ENCODE measurements at places on chromosomes 13 and 19.

GRCh38 chr13:32252812-32253438 lies 62.2 kb downstream of the ZAR1L start:
- DNase-seq: no peak

- DNase-seq: peak; percentile 67
Observed at GRCh38 chr19:1248786-1249297, 459 bp downstream of the MIDN start.

DNA sequence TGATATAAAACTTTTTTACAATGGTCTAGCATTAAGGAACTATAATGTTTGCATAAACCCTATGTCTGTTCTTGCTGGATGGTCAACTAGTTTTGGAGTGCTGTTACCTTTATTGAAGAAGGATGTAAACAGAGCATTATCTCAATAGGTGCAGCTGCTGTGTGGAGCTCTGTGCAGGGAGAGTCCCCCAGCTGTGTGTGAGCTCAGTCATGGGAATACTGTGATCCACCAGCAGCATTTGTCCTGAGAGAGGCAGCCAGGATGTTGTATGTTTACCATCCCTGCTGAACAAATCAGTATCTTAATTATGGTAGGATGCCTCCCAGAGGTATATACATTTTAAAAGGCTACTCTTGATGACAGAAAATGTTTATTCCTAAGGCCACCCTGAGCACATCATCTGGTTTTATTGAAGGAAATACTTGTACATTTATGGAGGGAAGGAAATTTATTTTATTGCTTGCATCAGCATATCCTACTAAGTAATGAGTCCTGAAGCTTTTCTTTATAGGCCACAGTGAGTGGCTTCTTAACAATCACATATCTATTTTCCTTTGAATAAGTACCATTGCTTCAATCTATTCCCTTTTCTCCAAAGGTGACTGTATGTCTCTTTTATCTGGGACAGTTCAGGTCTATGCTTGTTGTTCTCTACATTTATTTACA lies 11.7 kb downstream of the RAP2A start:
- no peak for DNase-seq

GRCh38 chr13:23469951-23470421 lies 36.5 kb upstream of the SACS start:
- peak; percentile 83 for DNase-seq

GRCh38 chr13:42048684-42049453 lies 421 bp downstream of the DGKH start:
- DNase-seq: peak; percentile 92

DNA sequence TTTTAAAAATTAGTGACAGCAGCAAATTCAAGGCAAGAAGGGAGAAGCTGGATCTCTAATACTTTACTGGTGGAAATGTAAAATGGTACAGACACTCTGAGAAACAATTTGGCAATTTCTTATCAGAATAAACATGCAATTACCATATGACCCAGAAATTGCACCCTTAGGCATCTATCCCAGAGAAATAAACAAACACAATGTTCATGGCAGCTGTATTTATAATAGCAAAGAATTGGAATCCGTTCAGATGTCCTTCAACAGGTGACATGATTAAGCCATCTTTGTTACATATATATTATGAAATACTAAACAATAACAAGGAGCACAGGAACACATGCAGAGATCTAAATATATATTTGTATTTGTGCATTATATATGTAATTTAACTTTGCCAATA lies 756.5 kb downstream of the SLITRK1 start:
- no peak for DNase-seq

DNA sequence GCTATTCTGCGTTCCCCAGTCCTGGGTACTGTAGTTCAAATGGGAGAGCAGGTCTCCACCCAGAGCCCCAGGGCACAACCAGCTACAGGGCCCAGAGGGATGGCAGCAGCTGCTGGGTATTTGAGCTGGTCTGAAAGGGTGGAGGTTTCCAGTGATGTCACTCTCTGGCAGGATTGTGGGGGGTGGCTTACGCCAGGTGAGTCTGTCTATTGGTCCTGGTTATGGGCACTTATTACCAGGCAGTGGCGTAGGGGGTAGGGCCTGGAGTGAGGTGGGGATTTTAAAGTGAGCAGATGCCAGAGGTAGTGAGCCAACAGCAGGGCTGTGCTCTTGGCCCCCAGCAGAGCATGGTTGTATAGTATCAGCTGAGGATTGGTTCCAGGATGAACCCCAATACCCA lies 6.2 kb downstream of the RPS19 start:
- no peak for DNase-seq

- DNase-seq: peak; percentile 16
Observed at GRCh38 chr19:16133818-16134217, 9.7 kb upstream of the HSH2D start.

DNA sequence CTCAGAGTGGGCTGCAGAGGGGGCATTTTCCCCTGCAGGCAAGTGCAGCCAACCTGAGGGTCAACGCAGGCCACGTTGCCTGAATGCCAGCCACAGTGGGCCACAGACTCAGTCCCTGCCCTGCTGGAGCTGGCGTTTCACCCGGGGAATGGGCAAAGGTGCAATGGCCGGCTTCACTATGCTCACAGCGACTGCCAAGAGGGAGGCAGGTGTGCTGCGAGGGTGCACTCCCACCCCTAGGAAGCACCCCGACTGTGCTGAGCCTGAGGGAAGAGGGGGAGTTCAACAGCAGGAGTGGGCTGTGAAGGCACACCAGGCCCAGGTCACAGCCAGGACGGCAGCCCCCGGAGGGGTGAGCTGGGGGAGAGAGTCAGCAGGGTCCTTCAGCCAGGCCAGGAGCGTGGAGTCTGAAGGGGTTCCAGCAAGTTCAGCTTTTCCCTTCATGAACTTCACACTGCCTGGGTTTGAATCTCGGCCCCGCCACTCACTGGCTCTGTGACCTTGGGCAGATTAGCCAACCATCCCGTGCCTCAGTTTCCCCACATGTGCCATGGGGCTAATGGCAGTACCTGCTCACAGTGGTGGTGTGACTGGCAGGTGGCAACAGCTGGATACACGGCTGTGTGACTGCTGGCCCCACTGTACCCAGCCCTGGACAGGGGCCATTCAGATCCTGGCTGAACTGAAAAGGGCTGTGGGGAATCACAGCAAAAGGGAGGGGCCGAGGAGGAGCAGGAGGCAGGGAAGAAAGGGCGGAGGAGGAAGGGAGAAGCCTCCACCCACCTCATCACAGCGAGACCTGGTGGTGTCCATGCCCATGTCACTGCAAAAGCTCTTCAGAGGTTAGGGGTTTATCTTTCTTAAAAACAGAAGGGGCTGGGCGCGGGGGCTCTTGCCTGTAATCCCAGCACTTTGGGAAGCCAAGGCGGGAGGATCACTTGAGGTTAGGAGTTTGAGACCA lies 7.6 kb downstream of the TRAPPC6A start:
- DNase-seq: no peak

- no peak for DNase-seq
Observed at GRCh38 chr13:24006520-24007248, 109.4 kb upstream of the C1QTNF9B start.

DNA sequence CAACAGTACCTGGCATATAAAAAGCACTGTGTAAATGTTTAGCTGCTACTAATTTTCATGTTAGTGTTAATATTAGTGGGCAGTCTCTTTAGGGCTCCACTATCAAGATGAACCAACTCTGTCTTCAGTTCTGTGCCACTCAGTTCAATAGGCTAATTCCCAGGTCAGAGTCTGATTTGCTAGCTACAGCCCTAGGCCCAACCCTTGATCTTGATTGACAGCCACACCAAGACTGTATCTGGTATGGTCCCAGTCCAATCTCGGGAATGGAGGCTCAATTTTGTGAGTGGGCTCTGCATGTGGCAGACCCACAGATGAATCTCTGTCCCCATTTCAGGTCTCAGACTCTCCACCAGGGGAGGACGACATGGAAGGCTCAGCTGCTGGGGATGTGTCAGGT lies 46.1 kb downstream of the MAP4K1 start:
- DNase-seq: no peak

DNA sequence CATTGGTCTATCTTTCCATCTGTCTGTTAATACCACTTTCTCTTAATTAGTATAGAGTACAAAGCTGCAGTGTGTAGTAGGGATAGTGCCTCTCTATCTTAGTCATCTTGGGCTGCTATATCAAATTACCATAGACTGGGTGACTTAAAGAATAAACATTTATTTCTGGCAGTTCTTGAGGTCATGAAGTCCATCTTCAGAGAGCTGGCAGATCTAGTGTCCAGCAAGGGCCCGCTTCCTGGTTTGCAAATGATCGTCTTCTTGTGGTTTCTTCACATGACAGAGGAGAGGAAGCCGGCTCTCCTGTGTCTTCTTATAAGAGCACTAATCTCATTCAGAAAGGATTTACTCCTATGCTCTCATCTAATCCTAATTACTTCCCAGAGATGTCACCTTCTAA lies 6.1 kb downstream of the ZNF700 start:
- DNase-seq: no peak

GRCh38 chr13:40352802-40353562 lies 313.5 kb downstream of the FOXO1 start:
- DNase-seq: no peak

DNA sequence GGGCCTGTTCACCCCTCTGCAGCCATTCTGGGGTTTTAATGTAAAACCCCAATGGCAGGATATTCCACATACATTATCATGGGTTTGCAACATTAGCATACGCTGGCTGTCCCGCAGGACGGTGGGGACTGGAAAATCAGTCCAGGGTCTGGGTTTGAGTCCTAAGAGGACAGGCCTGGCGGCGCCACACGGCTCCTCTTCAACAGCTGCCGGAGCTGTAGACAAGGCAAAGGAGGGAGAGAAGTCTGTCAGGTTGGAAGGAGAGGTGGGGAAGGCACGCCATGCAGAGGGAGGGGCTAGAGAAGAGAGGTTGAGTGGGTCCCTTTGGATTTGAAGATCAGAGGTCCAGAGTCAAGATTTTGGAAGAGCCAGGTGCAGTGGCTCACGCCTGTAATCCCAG lies 11.9 kb downstream of the NFKBID start:
- DNase-seq: no peak

- DNase-seq: peak; percentile 72
Observed at GRCh38 chr19:2887391-2887914, 13.3 kb upstream of the ZNF57 start.

- no peak for DNase-seq
Observed at GRCh38 chr19:39848392-39848791, 2.2 kb upstream of the FBL start.

- DNase-seq: peak; percentile 64
Observed at GRCh38 chr13:93476175-93476574, 249.6 kb downstream of the GPC6 start.

- DNase-seq: no peak
Observed at GRCh38 chr19:6078068-6078467, 32.2 kb downstream of the RFX2 start.

GRCh38 chr13:89239361-89240127 lies 1568.4 kb downstream of the SLITRK5 start:
- DNase-seq: no peak

DNA sequence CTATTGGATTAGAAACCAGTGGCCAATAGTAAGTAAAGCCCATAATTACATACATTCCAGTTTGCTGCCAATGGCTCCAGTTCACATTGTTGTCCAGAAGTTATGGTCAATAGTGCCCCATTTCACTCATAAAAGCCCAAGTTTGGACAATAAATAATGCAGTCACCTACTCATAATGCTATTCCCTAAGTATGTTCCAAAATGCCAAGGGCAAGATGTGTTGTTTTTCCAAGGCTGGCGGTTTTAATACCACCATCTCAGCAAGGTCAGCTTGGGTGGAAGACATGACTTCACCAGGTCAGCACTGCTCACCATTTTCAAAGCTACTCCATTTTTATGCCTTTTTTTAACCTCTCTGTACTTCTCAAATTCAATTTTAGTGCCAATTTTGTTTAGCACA lies 32.7 kb downstream of the KCTD12 start:
- no peak for DNase-seq

GRCh38 chr13:64428196-64428595 lies 2801.9 kb downstream of the PCDH9 start:
- DNase-seq: no peak

DNA sequence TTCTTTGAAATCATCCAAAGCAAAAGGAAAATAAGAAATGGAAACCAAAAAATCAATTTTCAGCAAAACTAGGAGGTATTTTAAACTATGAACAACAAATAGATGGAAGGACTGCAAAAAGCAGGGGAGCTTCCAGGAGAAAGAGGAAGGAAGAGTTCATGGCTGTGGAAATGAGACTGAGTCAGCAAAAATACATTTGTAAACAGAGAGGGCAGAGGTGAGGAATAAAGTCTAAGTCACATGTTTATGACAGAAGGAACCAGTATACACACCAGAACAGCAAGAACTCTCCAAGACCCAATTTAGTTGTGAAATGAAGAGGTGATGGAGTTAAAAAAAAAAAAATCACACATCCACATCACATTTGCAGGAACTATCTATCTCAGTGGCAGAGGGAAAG lies 69.6 kb downstream of the RNASEH2B start:
- no peak for DNase-seq

GRCh38 chr19:17953316-17953801 lies 13.5 kb upstream of the KCNN1 start:
- no peak for DNase-seq

DNA sequence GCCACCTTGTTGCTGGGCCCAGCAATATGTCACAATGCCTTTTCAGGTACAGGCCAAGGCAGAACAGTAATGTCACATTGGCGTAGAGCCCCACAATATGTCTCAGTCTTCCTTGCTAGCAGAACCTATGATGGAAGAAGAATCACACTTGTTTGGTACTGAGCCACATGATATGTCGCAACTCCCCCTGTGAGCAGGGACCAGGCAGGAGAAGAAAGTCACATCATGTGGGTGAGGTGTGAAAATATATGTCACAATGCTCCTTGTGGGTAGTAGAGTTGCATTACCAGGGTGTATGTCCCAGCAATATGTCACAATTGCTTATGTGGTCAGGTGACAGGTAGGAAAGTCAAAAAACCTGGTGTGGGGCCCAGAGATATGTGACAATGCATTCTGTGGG lies 7.1 kb upstream of the ZNF91 start:
- DNase-seq: no peak

Measured in AG08395 (cell line).